Globus pallidus (tissue), 1 donor: ENCODE measurements at places on chromosomes 3 and 15.

- peak; percentile 65 for DNase-seq
Measured at GRCh38 chr3:138367911-138368310, 19.5 kb downstream of the MRAS start.

- DNase-seq, result no peak
Measured at GRCh38 chr3:134476306-134476705, 9.5 kb downstream of the ANAPC13 start.

- DNase-seq, result no peak
Measured at GRCh38 chr3:185422677-185423076, 59.7 kb downstream of the MAP3K13 start.

GRCh38 chr15:61327019-61327631, 98.0 kb upstream of the RORA start:
- no peak for DNase-seq

DNA sequence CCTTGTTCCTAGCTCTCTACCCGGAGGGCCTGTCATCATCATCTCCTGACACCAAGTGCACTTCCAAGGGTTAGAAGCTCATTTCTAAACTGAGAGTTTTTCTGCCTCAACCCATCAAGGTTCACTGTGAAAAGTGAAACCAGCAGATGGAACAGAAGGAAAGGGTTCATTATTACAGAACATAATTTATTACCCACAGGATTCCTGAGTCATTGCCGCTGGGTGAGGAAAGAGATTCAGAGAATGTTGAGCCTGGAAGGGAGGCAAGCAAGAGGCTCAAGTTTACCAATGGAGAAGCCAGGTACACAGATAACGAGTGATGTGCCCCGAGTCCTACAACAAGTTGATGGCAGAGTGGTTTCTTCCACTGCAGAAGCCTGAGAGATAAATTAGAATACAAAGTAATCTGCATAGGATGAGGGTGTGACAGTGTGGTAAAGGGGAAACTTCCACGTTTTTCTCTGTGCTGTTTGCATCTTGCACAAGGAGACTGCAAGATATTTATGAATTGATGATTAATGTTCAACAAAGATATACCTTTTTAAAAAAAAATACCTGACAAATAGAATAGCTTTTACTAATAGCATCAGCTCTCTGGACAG, 80.5 kb upstream of the SETMAR start:
- no peak for DNase-seq

- no peak for DNase-seq
Measured at GRCh38 chr3:135549928-135550494, 415.5 kb upstream of the PPP2R3A start.

DNA sequence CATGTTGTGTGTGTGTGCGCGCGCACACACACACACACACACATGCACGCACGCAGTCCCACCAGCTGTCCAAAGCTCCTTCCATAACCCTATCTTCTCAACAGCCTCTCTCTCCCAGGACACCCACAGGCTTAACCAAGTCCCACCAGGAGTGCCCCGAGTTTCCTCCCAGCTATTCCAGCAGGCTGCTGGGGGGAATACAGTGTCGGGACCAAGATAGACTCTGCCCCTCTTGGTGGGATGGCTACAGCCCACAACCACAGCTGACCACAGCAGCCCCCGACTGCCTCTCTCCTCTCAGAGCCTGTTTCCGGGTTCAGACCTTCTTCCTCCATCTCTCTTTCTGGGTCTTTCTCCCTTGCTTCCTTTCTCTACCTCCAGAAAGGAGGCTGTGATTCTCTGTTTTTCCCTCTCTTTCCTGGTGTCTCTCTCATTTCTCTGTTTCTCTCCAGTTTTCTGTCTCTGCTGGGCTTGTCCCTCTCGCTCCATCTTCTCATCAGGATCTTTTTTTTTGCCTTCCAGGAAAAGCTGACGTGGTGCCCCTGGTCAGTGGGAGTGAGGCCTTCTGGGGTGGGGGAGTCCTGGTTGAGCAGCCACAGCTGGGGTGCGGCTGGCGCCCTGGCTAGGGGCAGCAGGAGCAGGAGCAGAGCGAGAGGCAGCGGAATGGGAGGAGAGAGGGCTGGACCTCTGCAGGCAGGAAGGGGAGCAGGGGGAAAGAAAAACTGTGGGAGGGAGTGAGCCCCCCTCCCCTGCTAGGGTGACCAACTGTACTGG, 3.3 kb upstream of the ISLR start:
- no peak for DNase-seq

GRCh38 chr3:37229740-37230139, 55.4 kb upstream of the LRRFIP2 start:
- DNase-seq, result no peak

DNA sequence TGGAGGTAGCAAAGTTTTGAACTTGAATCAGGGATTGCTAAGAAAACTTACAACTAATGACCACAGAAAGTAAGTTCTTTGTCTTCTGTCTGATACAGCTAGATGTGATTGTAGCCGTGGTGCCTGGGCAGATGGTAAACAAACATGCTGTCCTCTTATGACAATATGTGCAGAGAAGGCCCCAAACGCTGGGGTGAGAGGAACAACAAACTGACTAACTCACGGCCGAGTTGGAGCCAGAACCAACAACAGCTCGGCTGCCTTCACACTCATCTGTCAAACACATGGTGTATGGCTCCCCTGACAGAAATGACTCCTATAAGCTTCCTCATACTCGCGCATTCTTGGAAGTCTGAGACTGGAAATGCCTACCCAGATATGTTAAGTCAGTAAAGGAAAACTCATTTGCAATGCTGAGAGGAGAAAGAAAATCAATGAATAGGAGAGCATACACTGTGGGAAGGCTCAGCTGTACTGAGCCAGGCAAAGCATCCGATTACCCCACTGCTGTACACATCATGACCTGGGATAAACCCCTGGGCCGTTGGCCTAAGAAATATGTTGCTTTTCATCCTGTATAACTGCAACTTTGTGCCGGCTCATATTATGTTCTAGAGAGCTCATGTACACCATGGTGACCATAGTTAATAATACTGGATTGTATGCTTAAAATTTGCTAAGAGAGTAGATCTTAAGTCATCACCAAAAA, 5.7 kb downstream of the THBS1 start:
- DNase-seq, result no peak

DNA sequence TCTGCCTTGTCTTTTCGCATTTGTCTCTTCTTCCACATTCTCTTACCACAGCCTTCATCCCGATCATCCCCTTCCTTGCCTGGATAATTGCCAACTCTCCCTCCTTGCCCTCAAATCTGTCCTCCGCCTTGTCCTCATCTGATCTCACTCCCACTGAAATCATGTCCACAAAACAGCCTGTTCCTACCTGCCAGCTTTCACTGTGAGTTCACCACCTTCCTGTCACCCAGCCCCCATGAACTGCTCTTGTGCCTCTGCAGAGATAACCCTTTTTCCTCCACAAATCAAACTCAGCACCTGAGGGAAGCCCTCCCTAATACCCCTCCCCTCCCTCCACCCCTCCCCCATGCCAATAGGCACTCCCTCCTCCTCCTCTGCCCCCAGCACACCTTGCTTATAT, 4.8 kb upstream of the ADCY5 start:
- no peak for DNase-seq

- no peak for DNase-seq
Measured at GRCh38 chr3:43465109-43465508, 156.7 kb downstream of the ANO10 start.

DNA sequence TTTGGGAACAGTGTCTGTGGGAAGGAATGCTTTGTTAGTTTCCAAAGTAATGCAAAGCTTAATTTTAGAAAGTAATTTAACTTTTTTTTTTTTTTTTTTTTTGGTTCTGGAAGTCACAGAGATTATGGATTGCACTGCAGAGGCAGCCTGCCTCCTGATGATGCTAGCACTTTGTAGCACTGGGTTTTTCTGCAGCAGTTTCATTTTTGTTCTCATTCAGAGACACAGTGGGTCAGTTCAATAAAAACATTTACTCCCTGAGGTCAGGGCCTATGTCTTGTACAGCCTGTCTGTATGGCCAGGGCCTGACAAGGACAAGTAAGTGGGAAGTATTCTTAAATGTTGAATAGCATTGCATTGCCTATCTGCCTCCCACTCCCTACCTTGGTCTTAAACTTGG, 39.0 kb upstream of the NDUFB4 start:
- DNase-seq, result no peak

- DNase-seq, result no peak
Measured at GRCh38 chr3:135556174-135556573, 409.4 kb upstream of the PPP2R3A start.

GRCh38 chr3:169509359-169509758, 154.2 kb downstream of the MECOM start:
- DNase-seq, result no peak

- no peak for DNase-seq
Measured at GRCh38 chr3:28743831-28744230, 395.2 kb upstream of the AZI2 start.

DNA sequence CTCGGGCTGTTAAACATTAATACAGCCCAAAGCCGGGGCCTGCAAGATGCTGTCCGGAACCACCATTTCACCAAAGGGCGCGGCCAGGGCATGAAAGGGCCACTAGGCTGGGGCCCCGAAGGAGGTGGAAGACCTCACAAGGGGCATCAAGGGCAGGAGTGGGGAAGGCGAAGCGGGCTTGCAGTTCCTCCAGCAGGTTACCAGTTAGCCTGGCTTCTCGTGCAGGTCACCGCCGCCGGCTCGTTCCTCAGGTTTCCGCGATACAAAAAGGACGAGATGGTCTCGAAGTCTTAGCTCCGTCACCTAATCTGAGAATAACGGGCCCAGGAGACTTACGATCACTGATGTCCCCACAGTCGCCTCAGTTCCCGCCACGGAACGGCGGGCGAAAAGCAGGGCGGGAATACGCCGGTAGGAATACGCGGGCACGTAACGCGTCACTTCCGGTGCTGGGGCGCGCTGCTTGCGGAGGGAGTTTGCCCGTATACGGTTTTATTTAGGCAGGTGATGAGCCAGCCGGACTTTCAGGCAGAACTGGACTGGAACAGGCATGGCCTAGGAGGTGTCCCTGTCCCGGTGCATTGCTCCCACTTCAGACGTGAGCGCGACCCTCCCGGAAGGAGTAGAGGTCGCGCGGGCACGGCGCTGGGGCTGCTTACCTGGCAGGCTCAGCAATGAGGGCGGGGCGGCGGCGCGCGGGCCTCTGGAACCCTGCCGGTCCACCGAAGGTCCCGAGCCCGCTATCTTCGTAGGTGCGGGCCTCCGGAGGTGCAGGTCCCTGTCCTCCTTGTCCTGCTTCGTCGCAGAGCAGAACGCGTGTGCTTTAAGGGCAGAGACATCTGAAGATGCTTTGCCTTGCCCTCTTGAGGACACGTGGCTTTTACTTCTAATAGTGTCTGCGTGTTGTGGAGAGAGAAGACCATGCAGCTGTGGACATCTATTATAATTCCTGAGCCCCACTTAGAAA, at the start of gene RFC4:
RFC4 (minus strand) TSS at position 394 of the 967 bp plus-strand sequence. CDS start 1,769 bp downstream, outside the sequence.
- DNase-seq, result peak; percentile 74

GRCh38 chr15:72116731-72117485, 1.0 kb downstream of the MYO9A start:
- DNase-seq, result peak; percentile 32

DNA sequence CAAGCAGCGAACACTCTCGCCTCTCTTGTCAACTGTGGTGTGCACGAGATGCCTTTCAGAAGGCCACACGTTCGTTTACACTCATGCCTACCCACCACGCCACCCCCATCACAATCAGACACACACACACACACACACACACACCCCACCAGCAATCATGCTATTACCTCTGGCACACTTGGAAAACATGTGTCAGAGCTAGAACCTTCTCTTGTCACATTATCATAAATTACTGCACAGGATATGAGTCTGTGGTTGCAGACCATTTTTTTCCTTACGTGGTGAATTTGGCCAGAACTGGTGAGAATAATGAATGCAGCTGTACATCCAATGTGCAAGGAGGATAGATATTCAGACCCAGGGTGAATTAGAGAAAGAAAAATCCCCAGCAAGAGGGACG, 52.4 kb downstream of the TRIM69 start:
- DNase-seq, result no peak

DNA sequence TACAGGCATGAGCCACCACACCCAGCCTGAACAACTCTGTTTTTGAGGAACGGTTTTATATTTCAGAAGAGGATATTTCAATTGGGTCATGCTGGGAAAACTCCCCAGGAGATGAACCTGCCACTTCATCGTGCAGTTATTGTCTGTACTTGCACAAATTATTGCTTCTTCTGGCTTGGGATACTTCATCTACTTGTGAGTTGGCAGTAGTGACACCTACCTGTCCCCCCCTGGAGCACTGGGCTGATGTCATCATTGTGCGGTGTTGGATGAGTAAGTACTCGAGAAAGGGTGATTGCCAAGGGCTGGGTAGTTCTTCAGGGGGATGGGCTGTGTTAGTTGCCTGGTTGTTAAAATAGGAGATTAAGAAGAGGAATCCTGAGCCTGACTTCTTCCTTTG, 85.1 kb upstream of the SAMMSON start:
- DNase-seq, result no peak

- no peak for DNase-seq
Measured at GRCh38 chr3:102883515-102883914, 448.7 kb downstream of the ZPLD1 start.

DNA sequence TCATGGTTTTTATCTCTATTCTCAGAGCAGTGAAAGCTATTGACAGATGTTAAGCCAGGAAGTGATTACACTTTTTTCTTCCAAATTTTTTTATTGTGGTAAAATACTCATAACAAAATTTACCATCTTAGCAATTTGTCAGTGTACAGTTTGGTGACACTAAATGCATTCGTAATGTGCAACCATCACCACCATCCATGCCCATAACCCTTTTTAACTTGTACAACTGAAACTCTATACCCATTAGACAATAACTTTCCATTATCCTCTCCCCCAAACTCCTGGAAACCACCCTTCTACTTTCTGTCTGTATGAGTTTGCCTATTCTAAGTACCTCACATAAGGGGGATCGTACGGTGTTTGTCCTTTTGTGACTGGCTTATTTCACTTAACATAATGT, 15.1 kb upstream of the POMGNT2 start:
- DNase-seq, result no peak

DNA sequence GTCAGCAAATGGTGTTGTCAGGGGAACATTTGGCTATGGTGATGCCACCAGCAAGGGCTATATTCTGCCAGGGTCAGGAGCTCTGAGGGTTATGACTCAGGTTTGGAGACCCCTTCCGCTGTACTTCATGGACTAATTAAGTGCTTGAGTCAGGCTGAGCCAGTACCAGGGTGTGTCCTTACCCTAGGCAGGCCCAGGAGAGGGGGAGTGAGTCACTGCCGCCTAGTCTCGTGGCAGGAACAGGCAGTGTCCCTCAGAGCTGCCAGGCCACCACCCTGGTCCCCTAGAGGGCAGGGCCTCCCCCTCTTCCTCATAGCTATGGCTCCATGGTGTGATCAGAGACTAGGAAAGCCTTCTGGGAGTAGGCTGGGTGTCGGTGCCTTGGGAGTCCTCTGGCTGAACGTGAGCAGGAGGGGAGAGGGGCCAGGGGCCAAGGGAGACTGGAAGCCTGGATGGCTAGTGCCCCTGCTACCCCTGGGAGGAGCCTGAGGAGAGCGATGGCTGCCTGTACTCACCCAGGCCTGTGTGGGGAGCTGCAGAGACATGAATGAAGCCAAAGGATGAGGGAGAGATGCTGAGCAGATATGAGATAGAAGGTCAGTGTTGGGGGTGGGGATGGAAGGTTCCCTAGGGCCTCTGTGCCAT, 10.6 kb downstream of the MAPKAPK3 start:
- DNase-seq, result no peak

- DNase-seq, result peak; percentile 88
Measured at GRCh38 chr3:20040548-20041196, 426 bp downstream of the KAT2B start.
